Body of pancreas (tissue), 4 donors: ENCODE measurements at places on chromosomes 5 and 9. TPM values are rescaled to one million over a fixed set of nuclear protein-coding genes. Genes with fewer than 3 reads are reported as not detected.
A peak's percentile ranks its signal among the peaks of the same experiment; 100 is the strongest.

GRCh38 chr5:159552751-159553150 lies 222.5 kb upstream of the IL12B start:
- DNase-seq, result no peak

AHRR gene
- 0.26 TPM for total RNA-seq

DNA sequence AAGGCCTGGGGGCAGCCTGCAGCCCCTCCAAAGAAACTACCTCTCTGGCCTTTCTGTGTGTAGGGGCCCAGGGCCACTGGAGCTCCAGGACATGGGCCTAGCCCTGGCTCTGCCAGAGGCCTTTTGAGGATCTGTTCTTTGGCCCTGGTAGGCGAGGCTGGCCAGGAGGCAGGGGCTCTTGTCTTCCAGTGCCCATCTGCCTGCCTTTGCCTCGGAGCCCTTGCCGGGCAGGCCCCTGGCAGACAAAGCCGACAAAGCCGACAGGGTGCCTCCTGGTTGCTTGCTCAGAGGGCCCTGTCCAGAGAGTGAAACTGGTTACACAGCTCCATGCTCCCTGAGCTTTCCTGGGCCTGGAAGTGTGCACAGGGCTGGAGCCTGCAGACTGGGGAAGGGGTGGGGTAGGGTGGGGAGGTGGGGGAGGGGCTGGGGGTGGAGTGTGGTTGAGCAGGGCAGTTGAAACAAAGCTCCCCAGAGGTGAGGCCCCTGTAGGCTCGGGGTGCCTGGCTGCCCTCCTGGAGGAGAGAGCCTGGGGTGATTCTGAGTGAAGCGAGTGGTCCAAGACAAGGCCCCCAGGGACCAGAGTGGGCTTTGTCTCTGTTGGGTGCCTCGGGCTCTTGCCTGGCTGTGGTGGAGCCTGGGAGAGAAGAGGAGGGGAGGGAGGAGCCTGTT lies 29.3 kb downstream of the PTPA start:
- DNase-seq, result peak; percentile 68

- DNase-seq, result no peak
Measured at GRCh38 chr5:41509399-41510175, 814 bp downstream of the PLCXD3 start.

OSMR gene
- 22.4 TPM for total RNA-seq

GABRA1 gene
- total RNA-seq, result not detected

DNA sequence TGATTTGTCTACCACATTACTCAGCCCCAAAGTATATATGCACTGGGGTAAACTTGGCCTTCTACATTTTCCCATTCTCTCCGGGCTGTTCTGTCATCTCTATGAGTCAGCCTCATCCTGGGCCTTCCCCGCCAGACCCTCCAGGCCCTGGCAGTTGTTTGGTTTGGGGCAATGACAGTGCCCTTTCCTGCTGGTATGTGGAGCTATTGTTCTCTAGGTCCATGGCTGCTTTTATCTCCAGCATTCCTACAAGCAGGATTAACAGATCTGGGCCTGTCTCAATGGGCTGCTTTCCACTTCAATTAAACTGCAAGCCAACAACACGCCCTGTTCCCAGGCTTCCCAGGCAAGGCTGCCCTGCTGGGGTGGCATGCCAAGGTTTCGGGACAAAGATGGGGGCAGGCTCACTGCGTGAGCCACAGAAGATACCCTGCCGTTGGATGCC lies 136.4 kb downstream of the SLIT3 start:
- peak; percentile 21 for DNase-seq
